H54 (cell line): ENCODE measurements at places on chromosomes 3 and 15.

DNA sequence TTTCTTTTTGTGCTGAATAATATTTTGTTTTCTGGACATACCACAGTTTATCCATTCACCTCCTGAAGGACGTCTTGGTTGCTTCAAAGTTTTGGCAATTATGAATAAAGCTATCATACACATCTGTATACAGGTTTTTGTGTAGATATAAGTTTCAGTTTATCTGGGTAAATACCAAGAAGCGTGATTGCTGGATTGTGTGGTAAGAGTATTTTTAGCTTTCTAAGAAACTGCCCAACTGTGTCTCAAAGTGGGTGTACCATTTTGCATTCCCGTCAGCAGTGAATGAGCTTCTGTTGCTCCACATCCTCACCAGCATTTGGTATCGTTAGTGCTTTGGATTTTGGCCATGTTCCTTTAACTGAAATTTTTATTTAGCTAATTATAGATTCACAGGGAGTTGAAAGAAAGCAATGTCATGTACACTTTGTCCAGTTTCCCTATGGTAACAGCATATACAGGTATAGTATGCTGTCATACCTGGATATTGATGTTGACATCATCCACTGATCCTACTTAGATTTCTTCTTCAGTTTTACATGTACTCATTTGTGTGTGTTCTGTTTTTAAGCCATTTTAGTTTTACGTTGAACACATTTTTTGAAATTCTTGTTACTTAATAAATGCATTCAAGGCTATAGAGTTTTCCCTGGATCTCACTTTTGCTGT lies 11.9 kb downstream of the ARID3B start:
- DNase-seq: no peak

GRCh38 chr3:136186344-136186743 lies 9.8 kb downstream of the MSL2 start:
- no peak for DNase-seq

- DNase-seq: no peak
These were observed 42.5 kb downstream of the SCN10A start for GRCh38 chr3:38773528-38773927.

DNA sequence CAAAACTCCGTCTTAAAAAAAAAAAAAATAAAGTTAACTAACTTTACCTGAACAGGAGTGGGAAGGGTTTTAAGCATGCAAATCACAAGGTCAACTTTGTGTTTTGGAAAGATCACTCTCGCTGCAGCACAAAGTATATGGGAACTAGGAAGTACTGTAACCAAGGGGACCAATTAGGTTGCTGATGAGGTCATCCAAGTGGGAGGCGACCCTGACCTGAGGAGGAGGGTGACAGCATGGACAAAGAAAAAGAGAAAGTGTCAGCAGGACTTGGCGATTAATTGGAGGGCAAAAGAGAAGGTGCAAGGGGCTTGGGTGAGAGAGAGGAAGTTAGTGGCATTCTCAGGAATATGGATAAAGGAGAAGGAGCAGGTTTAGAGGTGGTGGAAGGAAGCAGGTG lies 89.5 kb upstream of the ZBED2 start:
- no peak for DNase-seq
